Activated CD4-positive, alpha-beta T cell treated with anti-CD3 and anti-CD28 coated beads, Interleukin-2, amount 50 U/mL, for 24 hours (primary cell): ENCODE measurements at places on chromosomes 11 and 22.
A peak's percentile ranks its signal among the peaks of the same experiment; 100 is the strongest.

DNA sequence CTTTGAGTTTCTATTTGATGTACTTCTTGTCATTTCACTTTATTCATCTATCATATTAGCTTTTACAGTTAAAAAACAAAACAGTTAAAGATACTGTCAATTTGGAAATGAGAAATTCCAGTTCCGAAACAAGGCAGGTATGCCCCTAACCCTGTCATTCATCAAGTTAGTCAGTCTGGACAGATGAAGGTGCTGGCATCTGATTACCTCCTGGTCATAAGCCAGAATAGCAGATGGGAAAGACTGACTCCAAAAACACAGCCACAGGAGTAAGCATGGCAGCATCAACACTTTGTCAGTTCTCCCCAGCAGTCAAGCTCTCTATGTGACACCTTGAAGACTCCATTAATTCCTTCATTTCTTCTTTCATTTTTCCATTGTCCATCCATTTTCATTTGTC is 4.3 kb downstream of the LRRC51 start:
- no peak for DNase-seq

- DNase-seq, result no peak
These were observed 3.0 kb downstream of the ELMOD1 start for GRCh38 chr11:107593951-107594350.

DNA sequence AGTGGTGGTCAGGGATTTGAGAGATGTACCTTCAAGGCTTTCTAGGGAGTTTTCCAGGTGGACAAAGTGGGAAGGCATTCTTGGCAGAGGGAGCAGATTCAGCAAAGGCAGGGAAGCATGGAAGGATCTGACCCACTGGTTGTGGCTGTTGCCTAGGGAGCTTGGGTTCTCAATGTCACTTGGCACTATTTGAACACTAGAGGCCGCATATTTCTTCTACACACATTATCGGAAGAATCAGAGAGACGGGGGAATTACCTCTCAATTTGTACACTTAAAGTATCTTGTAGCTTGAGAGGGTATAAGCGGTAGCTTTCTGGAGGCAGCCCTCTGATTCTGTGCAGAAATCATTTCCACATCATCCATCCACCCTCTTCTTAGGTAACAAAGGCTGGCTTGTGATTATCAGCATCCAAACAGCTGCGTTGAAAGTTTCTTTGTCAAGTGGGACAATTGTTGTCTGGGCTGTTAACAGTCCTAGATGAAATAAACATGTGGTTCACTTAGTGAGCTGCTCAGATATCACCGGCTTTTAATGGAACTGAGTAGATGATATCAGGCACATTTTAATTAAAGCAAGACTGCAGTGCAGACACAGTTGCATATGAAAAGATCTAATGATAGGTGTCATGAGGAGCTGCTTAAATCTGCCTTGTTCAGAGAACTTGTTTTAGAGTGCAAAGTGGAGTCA is 2.6 kb downstream of the NELL1 start:
- DNase-seq, result no peak

DNA sequence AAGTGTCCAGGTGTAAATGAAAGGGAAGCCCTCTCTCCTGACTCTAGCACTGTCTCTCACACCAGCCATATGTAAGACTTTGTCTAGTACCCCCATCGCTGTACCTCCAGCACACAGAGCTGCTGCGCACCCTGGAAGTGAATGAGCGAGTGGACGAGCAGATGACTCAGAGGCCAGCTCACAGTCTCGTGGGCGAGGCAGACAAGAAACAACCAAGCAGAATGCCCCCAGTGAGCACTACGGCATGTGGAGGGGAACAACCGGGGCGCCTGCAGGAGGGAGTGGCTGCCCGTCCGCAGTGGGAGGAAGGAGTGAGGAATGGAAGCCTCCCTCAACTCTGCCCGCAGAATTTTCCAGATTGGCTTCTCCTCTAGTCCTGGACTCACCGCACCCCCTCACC is 46.4 kb downstream of the MCM5 start:
- DNase-seq, result no peak

DNA sequence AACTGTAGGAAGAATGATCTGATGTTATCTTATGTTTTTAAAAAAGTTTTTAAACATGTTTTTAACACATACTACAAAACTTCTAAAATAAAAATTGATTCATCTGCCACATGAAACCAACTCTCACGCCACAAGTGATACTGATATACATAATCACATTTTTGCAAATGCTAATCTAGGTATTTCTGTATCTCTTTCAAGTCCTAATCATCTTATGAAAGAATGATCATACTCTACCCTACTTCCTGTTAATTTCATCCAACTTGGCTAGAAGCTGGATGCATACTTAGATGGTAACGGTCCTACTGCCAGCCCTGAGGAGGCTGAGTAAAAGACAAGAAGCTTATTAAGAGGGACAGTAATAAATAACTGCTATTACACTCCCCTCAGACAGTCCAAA is 19.2 kb downstream of the THAP12 start:
- DNase-seq, result no peak

GRCh38 chr11:111735262-111736116 is 30.7 kb downstream of the PPP2R1B start:
- DNase-seq, result no peak

GRCh38 chr11:107858217-107859070 is at the start of gene SLC35F2:
SLC35F2 (minus strand) TSS chr11:107858787; CDS start chr11:107858767, 20 bp downstream.
- peak; percentile 58 for DNase-seq

GRCh38 chr11:43789700-43790443 is 90.8 kb upstream of the ALKBH3 start:
- no peak for DNase-seq

- DNase-seq, result no peak
These were observed 15.6 kb upstream of the ZNF280A start for GRCh38 chr22:22535662-22536061.

GRCh38 chr11:107549253-107549953 is 16.1 kb downstream of the ALKBH8 start:
- DNase-seq, result peak; percentile 30

DNA sequence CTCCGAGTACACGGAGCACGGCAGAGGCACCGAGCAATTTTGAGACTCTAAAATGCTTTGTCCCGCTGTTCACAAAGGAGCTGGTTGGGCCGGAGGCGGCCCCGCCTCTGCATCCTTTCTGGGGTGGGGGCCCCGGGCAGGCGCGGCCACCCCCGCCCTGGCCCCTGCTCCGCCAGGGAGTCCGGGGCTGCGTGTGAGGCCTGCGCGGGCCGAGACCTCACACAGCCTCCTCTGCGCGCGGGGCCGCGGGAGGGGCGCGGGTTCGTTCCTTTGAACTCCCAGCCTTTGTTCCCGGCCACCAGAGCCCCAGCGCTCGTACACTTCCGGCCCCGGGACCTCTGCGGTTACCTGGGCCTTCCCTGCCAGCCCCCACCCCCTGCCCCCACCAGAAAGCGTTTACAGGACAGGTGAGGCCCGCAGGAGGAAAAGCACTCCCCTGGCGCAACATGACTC is 1.6 kb downstream of the FGF19 start:
- DNase-seq, result no peak

- DNase-seq, result no peak
These were observed 528 bp downstream of the FAT3 start for GRCh38 chr11:92225125-92225567.

DNA sequence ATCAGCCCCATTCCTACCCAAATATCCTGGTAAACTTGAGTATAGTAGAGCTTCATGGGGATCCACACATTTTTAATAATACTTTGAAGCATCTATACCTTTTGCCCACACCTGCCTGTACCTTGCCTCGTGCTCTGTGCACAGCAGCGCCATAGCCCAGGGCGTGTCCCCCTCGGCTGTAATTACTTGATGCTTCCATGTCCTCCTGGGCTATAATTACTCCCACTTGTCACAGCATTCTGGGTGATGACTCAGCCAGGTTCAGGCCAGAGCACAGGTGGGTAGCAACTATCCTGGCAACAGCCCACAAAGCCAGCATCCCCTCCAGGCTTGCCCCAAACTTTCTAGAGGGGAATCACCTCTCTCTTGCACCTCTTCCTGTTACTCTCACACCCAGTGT is 23.7 kb upstream of the SLC36A4 start:
- no peak for DNase-seq

DNA sequence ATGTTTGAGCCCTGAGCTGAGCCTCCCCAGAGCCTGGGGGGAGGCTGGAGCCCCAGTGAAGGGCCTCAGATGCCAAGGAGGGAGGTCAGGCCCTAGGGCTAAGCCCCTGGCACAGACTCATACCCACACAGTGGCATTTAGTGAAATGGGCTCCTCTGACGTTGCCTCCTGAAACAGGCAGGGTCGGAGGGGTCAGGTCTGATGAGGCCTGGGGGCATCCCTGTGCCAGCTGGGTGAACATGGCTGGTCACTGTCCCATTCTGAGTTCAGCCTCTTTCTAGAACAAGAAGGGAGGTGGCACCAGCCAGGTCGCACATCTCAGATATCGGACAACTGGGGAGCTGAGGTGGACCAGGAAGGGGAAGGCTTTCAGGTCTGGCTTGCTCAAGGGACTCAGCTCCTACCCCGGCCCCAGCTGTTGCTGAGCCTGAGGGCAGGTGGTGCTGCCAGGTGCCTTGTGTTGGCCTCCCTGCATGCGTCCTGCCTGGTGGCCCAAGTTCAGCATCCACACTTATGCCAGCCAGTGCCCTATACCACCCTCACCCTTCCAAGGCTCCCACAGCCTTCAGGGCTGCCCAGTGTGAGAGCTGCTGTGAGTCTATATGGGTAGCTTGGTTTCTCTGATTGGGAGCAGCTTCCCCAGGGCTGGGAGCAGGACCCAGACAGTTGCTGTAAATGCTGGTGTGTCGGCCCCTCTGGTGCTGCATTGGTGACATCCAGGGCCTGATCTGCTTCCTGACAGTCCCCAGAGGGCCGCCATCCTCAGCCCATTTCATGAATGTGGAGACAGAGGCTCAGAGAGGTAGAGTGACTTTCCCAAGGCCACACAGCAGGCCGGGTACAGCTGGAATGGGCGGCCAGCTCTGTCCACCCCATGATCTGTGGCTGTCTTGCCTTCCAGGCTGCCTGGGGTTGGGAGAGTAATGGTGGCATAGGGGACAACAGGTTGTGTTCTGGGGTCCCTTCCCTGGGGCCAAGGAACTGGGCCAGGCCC is 32.8 kb upstream of the PPARA start:
- DNase-seq, result no peak

DNA sequence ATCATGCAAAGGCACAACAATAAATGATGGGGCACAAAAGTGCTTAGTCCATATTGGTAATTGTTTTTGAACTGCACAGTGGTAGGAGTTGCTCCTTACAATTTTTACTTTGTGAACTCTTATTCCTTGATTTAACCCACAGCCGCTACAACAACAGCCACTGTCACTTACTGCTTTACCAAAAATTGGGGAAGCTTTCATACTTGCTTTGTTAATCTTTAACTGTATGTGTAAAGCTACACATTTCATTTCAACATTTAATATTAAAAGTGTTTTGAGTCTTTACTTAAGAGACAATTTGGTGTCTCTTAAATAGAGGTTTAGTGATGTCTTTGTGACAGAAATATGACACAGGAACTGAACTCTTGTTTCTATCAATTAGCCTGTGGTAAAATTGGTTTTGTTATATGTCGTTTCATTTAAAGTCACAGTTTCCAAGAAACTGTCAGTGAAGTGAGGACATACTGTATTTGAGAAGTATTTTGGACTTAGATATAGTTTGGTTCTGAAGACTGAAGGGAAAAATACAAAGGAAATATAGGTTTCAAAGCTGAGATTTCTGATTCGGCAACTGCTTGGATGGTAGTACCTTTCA is 6.5 kb upstream of the IL18BP start:
- no peak for DNase-seq

GRCh38 chr22:38564669-38565068 is 5.3 kb downstream of the DMC1 start:
- DNase-seq, result no peak

DNA sequence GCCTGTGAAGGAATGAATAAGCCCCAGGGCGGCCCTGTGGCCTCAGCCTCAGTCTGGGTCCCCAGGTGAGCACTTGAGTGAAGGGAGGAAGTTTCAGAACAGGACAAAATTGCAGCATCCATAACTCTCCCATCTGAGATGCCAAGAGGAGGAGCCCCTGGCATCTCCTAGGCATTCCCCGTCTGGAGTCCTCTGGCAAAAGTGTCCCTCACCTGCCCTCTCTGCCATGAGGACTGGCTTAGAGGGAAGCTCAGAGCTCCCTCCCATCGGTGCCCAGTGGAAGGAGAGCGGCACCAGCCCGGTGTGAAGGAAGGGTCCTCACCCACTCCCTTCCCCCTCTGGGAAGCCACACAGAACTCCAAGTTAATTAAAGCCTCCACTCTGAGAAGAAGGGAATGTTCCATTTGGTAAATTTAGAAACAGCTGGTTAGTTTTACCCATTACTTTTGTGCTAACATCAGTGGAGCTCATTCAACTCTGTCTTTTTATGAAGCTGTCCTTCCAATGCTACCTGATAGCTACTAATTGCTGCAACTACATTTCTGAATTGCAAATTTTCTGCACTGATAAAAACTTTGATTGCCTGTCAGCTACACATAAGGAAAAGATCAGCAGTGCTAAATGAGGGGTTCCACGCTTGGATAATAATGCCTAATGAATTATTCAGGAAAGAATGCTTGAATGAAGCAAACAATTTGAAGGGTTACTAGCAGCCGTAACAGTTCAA is 123.3 kb upstream of the RCN1 start:
- no peak for DNase-seq

- no peak for DNase-seq
These were observed 73.1 kb upstream of the KCNA4 start for GRCh38 chr11:30089921-30090320.

GRCh38 chr11:15591112-15591537 is 476.4 kb downstream of the INSC start:
- no peak for DNase-seq
